ENCODE measurements at places on chromosomes 5 and 9.

DNA sequence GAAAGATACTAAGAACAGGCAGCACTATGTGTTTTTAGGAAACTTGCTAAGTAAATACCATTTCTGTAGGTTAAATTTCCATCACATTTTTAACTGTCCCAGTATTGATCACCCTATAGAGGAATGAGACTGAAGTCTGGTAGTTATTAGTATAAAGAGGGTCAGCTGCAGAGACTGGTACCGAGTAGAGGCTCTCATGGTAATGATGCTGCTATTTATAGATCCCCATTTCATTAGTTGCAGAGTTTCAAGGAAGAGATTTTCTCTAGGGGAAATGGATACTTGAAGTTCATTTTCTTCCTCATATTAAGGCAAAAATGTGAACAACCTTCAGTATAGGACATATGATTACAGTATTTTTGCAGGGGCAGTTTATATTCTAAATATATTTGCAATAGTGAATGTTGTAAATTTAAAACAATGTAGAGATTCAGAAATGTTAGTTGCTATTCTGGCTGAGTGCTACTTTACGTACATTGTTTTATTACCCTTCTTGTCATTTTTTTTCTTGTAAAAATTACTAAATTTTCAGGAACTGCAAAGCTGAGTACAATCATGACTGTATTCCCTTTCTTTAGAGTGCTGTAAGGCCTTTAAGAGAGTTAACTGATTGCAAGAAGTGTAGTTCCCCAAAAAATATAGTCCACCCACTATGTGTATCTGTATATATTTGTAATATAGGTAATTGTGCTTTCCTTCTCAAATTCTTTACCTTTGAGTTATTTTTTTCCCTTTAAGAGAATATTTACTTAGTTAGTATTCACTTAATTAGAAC, 14.7 kb downstream of the PBX3 start:
- no peak for DNase-seq

DNA sequence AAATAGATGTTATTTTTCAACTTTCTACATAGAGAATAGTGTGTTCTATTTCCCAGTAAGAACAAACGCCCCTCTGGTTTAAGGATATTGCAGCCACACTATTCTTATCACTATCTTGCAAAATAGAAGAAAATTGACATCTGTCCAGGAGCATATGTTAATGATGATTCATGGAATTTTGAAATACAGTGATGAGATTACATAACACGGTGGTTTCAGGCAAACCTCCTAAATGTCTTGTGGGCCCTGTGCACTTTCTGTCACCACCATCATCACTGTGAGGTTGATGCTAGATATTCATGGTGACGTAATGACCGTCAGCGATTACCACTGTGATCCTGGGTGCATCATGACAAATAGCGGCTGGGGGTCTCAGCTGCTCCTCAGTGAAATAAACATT, 48.1 kb downstream of the CFAP90 start:
- peak; percentile 64 for DNase-seq

GRCh38 chr9:84266087-84266561, 74.4 kb downstream of the SLC28A3 start:
- no peak for DNase-seq

DNA sequence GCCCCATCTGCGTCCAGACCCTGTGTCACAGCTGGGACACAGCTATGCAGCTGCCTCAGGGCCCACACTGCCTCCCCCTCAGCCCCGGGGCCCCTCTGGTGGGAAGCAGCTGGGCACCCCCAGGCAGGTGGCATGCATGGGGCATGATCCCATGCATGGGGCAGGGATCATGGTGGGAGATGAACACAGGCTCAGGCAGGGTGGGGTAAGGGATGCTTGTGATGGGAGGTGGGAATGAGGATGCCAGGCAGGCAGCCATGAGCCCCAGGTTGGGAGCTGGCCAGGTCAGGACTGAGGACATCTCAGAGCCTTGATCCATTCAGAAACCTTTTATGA, 19.7 kb downstream of the EEIG1 start:
- DNase-seq = no peak

DNA sequence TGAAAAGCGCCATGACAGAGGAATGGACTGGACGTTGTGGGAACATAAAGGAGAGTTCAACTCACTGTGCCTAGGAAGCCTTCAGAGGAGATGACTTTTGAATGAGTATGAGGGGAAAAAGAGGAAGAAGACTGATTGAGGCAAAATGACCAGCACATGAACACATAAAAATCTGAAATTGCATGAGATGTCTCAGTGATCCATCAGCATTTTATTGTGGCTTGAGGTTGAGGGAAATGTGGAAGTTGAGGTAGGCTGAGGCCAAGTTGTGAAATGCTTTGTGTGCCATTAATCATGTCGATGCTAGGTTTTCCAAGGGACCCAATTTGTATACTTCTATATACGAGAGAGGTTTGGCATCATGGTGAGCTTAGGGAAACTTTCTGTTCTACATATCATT, 140.9 kb upstream of the TLX3 start:
- no peak for DNase-seq

DNA sequence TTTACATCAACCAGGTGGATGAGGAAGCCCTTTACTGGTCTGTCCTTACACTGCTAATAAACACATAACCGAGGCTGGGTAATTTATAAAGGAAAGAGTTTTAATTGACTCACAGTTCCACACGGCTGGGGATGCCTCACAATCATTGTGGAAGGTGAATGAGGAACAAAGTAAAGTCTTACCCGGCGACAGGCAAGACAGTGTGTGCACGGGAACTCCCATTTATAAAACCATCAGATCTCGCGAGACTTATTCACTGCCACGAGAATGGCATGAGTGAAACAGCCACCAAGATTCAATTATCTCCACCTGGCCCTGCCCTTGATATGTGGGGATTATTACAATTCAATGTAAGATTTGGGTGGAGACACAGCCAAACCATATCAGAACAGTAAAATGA, 67.3 kb upstream of the GRAMD2B start:
- DNase-seq = no peak

- no peak for DNase-seq
Measured at GRCh38 chr9:84339503-84339902, 1.1 kb downstream of the SLC28A3 start.

DNA sequence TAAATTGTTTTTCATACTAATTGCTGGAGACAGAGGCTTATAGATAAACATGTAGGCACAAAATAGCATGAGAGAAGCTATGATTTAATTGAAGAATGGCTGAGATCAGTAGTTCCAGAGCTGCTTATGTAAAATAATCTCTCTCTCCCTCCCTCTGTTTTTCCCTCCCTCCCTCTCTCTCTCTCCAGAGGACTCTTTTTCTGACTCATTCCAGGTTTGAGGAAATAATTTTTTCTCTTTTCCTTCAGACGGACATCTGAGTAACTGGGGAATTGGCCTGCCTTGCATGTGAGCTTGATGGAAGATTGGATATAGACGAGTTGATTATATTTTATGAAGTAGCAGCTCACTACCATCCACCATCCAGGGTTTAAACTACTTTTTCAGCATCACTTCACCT, 35.5 kb downstream of the KCTD16 start:
- no peak for DNase-seq

GRCh38 chr5:9034649-9035048, 511.2 kb downstream of the SEMA5A start:
- DNase-seq = peak; percentile 94

DNA sequence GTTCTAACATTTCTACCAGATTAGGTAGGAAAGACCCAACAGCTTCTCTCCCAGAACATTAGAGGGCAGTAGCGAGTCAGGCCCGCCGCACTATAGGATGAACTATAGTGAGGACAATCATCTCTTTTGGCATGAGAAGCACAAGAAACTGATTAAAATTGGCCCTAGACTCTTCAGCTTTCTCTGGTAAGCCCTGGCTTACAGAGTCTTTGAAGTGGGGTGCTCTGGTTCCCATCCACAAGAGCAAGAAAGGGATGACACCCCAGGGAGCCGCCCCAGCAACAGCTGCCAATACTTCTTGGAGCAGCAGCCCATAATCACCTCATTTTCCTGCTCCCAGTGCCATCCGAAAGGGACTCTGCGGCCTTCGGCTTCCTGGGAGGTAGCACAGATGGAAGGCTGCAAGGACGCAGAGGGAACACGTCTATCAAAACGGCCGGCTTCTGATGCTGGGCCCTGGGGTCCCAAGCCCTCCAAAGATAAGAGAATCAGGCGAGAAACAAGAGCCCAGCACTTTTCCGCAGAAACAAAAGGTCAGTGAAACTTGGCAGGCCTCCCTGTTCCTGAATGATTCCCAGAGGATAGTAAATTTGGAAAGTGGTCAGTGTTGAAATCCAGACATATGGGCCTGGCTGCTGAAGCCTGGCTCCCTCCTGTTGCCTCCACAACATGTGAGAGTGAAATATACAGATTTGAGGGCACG, 69.3 kb downstream of the HSD17B3 start:
- DNase-seq = peak; percentile 78

DNA sequence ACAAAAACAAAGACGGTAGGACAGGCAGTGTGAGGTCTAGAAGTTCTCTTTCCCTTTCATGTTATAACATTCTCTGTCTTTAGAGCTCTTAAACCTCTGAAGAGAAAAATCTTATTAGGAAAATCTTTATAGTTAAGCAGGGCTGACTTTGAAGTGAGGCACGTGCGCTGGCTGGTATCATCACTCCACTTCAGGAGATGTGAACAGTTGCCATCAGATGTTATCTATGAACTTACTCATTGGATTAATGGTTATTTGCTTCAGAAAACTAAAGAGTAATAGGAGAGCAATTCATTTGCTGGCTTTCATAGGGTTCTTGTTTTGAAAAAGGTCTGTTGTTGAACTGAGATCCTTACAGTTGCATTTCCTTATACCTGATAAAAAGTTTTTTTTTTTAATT, 25.7 kb downstream of the LRRTM2 start:
- no peak for DNase-seq

- no peak for DNase-seq
Measured at GRCh38 chr5:115487756-115488155, 56.8 kb downstream of the FEM1C start.

- DNase-seq = peak; percentile 91
Measured at GRCh38 chr9:3434594-3434993, 91.2 kb downstream of the RFX3 start.

DNA sequence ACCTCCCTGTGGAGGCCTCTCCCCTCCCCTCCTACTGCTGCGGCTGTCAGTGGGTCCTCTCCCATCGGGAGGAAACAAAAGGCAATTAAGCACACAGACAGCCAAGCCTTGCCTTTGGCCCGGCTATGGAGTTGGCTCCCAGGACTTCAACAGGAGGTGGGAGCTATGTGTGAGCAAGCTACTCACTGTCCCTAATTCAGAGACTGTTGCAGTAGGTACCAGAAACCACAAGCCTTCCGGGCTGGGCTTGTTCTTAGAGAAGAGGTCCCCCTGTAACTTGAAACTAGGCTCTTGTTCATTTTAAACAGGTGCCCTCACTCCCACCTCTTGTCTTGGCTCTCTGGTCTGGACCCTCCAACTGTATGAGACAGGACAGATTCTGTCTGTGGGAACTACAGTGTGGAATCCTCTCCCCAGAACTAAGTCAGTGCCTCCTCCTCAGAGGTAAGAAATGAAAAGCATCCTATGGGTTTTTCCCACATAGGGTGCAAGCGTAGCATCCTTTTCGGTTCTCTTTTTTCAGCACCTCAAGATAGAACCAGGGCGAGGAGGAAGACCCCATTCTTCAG, 561.1 kb downstream of the EBF1 start:
- no peak for DNase-seq

DNA sequence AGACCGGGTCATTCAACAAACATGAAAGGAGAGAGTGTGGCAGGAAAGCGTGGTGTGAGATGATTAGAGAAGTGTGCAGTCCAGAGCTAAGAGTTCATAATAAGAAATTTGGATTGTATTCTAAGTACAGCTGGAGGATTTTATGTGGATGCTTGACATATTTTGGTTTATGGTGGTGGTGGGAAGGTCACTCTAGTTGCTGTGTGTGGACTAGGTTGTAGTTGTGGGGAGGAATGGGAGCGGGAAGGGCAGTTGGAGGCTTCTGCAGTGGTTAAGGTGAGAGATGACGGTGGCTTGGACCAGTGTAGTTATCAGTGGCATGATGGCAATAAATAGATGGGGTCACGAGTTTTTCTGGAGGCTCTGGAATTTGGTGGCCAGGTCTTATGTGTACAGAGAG, 45.7 kb upstream of the GPR151 start:
- no peak for DNase-seq

DNA sequence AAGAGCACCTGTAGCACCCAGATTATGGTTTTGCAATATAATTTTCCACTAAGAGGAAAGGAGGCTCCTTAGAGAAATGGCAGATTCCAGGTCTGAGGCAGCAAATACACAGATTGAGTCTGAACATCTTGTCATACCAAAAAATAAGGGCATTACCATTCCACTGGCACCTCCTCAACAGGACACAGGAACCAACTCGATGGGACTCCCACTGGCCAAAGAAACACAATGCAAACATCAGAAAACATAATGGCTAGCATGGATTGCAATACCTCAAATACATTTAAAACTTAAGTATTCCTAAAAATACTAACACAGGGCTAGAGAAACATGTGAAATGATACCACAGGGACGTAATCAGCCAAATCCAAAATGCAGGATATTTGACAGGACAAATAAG, 12.4 kb upstream of the RANBP17 start:
- no peak for DNase-seq

GRCh38 chr5:76069061-76069735, 14.0 kb upstream of the SV2C start:
- DNase-seq = no peak

- DNase-seq = peak; percentile 61
Measured at GRCh38 chr5:102718819-102719218, 36.3 kb upstream of the PAM start.

GRCh38 chr5:42074353-42074752, 149.3 kb downstream of the FBXO4 start:
- no peak for DNase-seq

GRCh38 chr5:5209089-5209488, 69.0 kb downstream of the ADAMTS16 start:
- peak; percentile 22 for DNase-seq

DNA sequence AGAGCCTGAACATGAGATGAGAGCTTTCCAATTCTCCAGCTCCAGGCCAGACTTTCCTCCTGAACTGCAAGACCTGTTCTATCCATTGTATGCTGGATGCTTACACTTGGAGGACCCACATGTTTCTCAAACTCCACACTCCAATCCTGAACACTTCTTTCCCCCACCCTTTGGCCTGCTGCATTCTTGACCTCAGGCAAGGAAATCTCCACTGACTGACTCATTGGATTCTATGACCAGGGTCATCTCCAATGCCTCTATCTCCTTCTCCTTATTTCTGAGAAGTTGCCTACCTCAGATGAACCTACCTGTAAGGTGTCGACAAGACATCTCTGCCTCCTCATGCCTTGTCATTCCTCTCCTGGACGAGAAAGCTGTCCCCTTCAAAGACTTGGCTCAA, 153.6 kb downstream of the CRB2 start:
- DNase-seq = no peak

GRCh38 chr5:175638305-175638704, 19.6 kb upstream of the HRH2 start:
- DNase-seq = no peak

All from choroid plexus epithelial cell (primary cell).